ENCODE measurements at places on chromosomes 2 and 18.

DNA sequence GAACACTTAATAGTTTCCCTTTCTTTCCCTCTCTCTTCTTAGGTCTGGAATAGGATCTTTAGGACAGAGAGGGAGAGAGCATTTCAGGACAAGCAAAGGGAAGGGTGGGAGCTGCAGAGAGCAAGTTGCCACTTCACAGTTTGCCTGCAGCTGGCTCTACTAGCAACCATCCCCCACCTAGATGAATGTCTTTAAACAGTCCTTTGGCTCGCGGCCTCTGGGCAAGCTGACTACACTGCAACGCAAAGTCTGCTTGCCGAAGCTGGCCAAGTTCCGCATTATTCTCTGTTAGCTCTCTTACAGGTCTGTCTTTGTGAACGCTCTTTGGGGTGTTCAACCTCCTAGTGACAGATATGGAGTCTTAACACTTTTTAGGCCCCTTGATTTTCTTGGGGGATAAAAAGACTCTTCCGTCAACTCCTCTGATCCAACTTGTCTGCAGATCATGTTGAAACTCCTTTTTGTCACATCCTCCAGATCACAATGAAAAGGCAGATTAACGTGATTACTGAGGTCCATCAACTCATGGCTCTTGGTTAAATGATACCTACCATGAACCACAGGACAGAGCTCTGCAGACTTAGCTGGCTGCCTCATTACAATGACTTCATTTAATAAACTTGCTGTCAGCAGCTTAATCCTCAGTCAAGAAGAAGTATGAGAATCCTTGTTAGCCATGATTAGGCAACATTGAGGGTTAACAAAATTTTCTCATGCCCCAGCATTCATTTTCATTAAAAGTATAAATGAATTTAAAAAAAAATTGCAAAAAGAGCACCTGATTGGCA is 74.6 kb downstream of the SLC4A3 start:
- no peak for DNase-seq

- no peak for DNase-seq
Observed at GRCh38 chr2:219309278-219309677, at the start of gene PTPRN. Gene PTPRN, minus strand, starts transcription at chr2:219309401. Its CDS starts 69 bp downstream, at chr2:219309332.

GRCh38 chr2:217195658-217196446 is 336.0 kb upstream of the TNP1 start:
- no peak for DNase-seq

DNA sequence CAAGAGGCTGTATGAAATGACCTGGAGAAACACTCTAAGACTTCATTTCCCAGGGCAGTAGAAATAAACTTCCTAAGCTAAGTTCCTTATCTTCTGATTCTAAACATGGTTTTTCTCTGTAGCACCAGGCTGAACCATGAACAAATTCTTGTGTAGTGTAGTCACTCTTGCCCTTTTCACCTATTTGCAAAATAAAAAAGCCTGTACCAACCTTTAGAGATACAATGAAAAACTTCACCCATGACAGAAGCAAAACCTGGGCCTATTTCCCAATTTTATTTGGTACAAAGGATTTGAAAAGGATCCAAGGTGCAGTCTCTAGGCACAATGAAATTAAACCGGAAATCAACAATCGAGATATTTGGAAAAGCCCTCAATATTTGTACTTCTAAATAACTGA is 43.6 kb downstream of the POLR1A start:
- DNase-seq = no peak

GRCh38 chr2:57855212-57855611 is 191.4 kb upstream of the VRK2 start:
- no peak for DNase-seq

DNA sequence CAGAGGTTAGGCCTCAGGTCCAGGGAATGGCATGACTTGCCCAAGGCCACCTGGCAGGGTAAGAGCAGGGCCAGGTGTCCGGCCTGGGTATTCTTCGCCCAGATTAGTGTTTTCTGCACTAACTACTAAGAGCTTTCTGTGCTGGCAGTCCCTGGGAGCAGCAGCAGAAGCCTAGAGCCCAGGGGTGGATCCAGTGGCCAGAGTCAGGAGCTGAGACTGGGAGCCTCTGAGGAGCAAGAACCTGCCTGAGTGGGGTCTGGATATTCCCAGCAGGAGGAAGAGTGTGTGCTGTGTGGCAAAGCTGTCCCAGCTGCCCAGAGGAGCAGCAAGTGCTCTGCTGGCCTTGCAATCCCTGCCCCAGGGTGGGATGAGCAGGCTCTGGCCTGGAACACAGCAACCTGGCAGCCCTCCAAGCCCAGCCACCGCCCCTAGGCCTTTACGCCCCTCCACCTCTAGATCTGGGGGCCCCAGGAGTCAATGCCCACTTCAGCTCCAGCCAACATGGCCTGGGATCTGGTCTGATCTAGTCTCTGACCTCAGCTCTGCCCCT is 30.7 kb upstream of the GPAT2 start:
- DNase-seq = no peak

DNA sequence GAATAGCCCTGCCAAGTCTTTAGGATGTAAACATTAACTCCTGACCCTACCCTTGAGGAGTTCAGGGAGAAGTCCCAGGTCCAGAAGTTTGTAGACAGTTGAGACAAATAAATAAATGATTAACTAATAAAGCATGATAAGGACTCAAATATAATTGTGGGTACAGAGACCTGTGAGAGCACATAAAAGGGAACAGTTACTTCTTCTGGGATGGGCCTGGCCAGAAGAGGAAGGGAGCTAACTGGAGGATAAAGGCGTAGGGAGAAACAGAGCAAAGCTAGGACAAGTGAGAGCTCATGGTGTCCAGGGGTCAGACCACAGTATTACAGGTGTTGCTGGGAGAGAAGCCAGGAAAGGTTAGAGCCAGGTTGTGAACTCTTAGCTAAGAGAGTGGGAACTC is 3.0 kb downstream of the LCLAT1 start:
- DNase-seq = no peak

- DNase-seq = no peak
Observed at GRCh38 chr2:81247648-81248047, 943.1 kb upstream of the LRRTM1 start.

GRCh38 chr2:72953976-72954375 is 36.7 kb downstream of the EMX1 start:
- DNase-seq = no peak

DNA sequence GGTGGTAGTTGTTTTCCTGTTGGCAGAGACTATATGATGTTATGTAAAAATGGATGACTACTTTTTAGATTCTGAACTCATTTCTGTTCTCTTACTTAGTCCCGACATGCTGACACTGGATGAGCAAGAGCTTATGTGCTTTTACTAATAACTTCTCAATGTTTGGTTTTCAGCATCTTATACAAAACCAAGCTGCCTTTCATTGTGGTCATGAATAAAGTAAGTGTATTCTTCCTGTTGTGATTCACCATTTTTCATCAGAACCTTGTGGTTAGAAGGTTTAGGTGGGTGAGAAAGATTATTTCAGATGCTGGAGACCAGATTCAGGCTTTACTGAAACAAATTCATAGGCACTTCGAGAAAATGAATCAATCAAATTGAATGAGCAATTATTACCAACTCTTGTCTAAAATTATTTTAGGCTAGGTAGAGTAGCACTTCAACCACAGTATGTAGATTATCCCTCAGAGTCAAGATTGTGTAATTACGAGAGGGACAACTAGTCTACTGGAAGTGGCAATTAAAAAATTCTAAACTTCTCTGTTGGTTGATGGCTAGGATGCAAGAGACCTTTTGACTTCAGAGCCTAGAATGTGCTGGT is 9.3 kb downstream of the GPN1 start:
- no peak for DNase-seq

- no peak for DNase-seq
Observed at GRCh38 chr2:237497009-237497837, 10.2 kb downstream of the MLPH start.

DNA sequence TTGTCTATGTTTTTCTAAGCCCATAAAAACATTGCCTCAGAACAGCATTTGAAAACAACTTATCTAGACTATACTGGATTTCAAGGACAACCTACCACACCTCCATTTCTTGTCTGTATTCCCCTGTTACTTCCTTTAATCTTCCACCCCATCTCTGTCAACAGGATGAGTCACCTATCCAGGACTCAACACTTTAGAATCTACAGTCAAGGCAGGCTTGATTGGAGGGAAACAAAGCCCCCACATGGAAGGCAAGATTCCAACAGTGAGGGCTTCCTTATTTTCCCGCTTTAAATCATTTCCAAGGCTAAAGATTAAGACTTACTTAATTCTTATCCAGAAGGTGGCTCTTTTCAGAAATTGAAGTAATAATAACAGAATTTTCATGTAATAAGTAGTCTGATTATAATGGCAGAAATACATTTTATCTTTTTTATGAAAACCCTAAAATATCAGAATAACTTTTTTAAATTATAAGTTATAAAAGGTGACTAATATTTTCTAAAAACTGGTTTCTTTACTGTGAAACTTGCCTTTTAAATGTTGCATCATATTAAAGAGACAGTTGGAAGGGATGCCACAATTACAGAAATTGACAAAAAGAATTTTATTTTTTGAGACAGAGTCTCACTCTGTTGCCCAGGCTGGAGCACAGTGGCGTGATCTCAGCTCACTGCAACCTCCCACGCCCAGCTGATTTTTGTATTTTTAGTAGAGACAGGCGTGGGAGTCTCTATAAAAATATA is 138.7 kb upstream of the CCDC150 start:
- no peak for DNase-seq

Data from stimulated activated CD8-positive, alpha-beta memory T cell treated with anti-CD3 and anti-CD28 coated beads, Interleukin-4, amount 100 ng/mL, for 1 hour (primary cell).